Kidney (tissue), 22 donors: ENCODE measurements at places on chromosomes 11 and 22. TPM values are rescaled to one million over a fixed set of nuclear protein-coding genes. Genes with fewer than 3 reads are reported as not detected.

Gene KCNK7
- polyA plus RNA-seq = not detected

Gene SCGB1A1
- not detected for polyA plus RNA-seq

Gene SLC1A2
- 0.11 TPM for polyA plus RNA-seq

Gene PHLDB1
- polyA plus RNA-seq = 39.1 TPM

Gene SH3BP1
- polyA plus RNA-seq = 2.2 TPM

Gene KCTD14
- polyA plus RNA-seq = 14.8 TPM

Gene PDE3B
- polyA plus RNA-seq = 0.99 TPM

Gene LYVE1
- polyA plus RNA-seq = 10.0 TPM

Gene ART1
- polyA plus RNA-seq = not detected

Gene SCGB1C1
- not detected for polyA plus RNA-seq

Gene HBB
- 10.9 TPM for polyA plus RNA-seq

Gene OR52I2
- not detected for polyA plus RNA-seq

Gene CTR9
- 16.7 TPM for polyA plus RNA-seq

Gene OR5F1
- polyA plus RNA-seq = not detected

Gene PKP3
- polyA plus RNA-seq = 1.9 TPM

Gene LRRC32
- polyA plus RNA-seq = 105 TPM

Gene CDC45
- polyA plus RNA-seq = 0.32 TPM

Gene KRTAP5-2
- polyA plus RNA-seq = not detected

Gene HBG2
- polyA plus RNA-seq = not detected

Gene CNGA4
- not detected for polyA plus RNA-seq

Gene OR2AG2
- not detected for polyA plus RNA-seq

Gene SELENOM
- 291 TPM for polyA plus RNA-seq

Gene PANX3
- polyA plus RNA-seq = not detected

Gene DRD4
- polyA plus RNA-seq = 0.47 TPM

Gene CDC42EP1
- polyA plus RNA-seq = 29.5 TPM

Gene CRYBA4
- polyA plus RNA-seq = not detected

Gene GPR83
- polyA plus RNA-seq = not detected

Gene CRY2
- 20.7 TPM for polyA plus RNA-seq

Gene TSPAN32
- 0.75 TPM for polyA plus RNA-seq

Gene SPINDOC
- polyA plus RNA-seq = 14.2 TPM

Gene SC5D
- polyA plus RNA-seq = 43.3 TPM

Gene ANGPTL5
- not detected for polyA plus RNA-seq

Gene SLC22A8
- 447 TPM for polyA plus RNA-seq

Gene IGLL1
- not detected for polyA plus RNA-seq

Gene CCDC134
- 5.0 TPM for polyA plus RNA-seq

Gene SLC5A1
- 1.0 TPM for polyA plus RNA-seq

Gene FOLR3
- 65.0 TPM for polyA plus RNA-seq

Gene CD3D
- polyA plus RNA-seq = 1.4 TPM

Gene TPBGL
- 0.13 TPM for polyA plus RNA-seq

Gene OR5B21
- not detected for polyA plus RNA-seq

Gene ELMOD1
- polyA plus RNA-seq = 2.6 TPM

Gene GLB1L2
- 26.1 TPM for polyA plus RNA-seq

Gene PPM1F
- 13.8 TPM for polyA plus RNA-seq

Gene AQP11
- polyA plus RNA-seq = 3.8 TPM

Gene UBE2L3
- polyA plus RNA-seq = 70.0 TPM

Gene RAG1
- polyA plus RNA-seq = 1.4 TPM

Gene APOA4
- polyA plus RNA-seq = 0.80 TPM

Gene KAT5
- polyA plus RNA-seq = 68.4 TPM

Gene MTFP1
- 82.6 TPM for polyA plus RNA-seq

Gene SIPA1
- 46.4 TPM for polyA plus RNA-seq

Gene CEND1
- 3.6 TPM for polyA plus RNA-seq

Gene CSTPP1
- 50.3 TPM for polyA plus RNA-seq

Gene GAS2L1
- 24.2 TPM for polyA plus RNA-seq

Gene MPZL2
- 16.8 TPM for polyA plus RNA-seq

Gene OR10D3
- not detected for polyA plus RNA-seq

Gene DPP3
- polyA plus RNA-seq = 32.9 TPM
